NB4 (cell line): ENCODE measurements at places on chromosomes 11 and 22.

GRCh38 chr11:64792482-64792881, 10.5 kb downstream of the MAP4K2 start:
- no peak for DNase-seq

DNA sequence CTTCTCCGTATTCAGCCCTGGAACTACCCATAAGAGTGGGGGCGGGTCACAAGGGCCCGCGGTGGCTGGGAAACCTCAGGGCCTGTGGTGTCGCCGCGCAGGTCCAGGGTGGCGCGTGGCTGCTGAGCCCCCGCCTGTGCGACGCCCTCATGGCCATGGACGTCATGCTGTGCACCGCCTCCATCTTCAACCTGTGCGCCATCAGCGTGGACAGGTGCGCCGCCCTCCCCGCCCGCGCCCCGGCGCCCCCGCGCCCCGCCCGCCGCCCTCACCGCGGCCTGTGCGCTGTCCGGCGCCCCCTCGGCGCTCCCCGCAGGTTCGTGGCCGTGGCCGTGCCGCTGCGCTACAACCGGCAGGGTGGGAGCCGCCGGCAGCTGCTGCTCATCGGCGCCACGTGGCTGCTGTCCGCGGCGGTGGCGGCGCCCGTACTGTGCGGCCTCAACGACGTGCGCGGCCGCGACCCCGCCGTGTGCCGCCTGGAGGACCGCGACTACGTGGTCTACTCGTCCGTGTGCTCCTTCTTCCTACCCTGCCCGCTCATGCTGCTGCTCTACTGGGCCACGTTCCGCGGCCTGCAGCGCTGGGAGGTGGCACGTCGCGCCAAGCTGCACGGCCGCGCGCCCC, 2.4 kb downstream of the DRD4 start:
- no peak for DNase-seq

DNA sequence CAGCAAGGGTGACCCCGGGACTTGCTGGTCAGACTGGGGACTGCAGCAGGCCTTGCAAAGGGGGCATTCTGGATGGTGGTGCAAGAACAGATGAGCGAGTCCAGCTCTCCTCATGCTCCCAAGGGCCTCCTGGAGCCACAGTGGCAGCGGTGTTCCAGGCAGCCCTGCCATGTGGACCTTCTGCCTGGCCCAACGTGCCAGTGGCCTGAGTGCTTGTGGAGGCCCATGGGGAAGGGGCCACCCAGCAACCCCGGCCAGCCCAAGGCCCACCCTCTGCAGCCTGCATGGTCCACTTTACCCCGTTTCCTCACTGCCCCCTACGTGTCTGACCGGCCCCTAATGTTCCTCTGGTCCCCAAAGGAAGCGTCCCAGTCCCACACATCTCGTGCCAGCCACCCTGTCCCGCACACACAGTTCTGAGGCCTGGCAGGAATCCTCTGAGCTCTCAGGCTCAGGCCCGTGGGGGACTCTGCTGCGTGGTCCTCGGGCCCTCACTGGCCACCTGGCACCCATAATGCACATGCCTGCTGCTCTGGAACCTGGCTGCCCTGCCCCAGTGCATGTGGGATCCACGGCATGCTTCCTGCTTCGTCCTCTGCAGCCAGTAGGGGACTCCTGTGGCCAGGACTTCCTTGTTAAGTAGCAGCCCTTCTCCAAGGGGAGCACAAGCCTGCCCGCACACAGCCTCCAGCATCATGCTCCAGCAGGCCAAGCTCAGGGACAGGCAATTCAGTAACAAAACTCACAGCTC, 85.5 kb downstream of the DGCR2 start:
- DNase-seq: peak; percentile 34

GRCh38 chr11:21398195-21398594, 728.8 kb downstream of the NELL1 start:
- no peak for DNase-seq

DNA sequence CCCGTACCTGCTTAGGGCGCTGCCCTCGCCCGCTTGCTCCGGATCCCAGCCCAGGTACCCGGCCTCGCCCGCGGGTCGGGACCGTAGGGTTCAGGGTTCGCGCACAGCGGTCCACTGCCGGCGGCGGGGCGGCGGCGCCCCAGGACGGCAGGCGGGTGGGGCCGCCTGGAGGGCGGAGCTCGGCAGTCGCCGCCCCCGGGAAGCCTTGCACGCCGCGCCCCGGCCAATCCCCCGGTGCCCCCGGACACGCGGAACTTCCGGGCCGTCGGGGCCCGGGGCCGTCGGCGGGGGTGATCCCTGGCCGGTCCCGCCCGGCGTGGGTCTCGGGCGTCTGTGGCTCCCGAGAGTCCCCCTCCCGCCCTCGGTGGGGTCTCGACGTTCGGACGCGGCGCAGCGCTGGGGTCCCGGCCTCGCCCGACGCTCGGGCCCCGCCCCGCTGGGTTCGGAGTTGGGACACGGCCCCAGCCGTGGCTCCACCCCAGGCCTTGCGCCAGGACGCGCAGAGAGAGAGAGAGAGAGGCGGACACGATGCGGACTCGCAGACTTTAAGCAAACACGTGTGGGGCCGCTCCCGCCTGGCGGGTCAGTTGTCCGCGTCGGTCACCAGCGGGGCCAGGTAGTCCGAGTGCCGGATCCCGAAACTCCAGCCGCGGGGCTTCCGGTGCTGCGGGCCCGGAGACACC, at the start of gene TYMP:
Gene TYMP, minus strand, starts transcription at position 116 of the 683 bp plus-strand sequence. CDS start 303 bp downstream, outside the sequence.
- DNase-seq: peak; percentile 84

DNA sequence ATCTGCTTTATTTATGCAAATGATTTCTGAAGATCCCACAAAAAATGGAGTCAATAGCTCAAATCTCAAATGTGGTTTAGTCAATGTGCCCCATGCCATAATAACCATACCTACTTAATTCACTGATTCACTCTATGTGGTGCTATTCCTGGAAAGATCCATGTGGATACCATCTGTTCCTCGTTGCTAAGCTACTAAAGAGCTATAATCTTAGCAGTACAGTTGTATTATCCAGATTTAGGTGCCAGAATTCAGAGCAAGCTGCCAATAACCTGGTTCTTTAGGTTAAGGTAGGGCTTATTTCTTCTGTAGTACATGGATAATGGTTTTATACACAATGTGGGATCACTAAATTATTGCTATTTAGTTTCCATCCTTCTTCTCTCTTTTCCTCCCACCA, 974.7 kb upstream of the CCDC90B start:
- DNase-seq: no peak

DNA sequence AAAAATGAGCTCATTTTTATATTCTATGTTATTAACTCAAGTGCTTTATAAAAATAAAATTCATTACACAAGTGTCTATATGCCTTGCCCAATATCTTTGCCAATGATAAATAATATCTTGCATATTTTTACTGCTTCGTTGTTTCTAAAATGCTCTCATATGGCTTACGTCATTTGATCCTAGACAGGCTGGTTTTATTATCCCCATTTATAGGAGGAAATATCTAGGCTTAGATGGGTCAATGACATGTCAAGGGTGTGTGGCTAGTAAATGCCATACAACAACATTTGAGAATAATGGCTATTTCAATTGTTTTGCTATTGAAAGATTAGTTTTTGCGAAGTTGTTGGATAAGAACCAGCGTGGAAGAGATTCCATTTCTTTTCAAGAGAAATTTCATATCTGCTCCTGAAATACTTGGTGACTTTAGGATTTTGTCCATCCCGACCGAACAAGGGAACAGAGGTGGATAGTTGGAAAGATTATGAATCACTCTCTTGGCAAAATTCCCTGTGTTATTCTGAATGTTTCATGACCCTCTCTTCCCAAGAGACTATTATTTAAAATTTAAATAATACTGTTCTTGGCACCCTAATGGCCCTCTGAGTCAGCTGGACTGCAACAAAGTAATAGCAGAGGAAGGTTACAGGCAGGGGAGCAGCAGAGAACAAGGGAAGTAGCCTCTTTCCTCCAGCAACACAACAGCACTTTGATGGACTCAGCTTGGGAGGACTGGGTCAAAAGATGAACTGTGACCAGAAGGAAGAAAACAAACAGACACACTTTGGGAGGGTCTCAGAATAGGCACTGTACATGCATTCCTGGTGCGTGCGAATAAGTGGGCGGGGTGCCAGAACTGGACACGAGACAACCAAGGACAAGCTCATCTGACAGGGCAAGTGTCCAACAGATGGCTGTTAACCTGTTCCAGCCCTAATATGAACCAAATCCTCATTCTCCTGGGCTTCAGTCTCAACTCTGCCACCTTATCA, 94.5 kb downstream of the ME3 start:
- no peak for DNase-seq

DNA sequence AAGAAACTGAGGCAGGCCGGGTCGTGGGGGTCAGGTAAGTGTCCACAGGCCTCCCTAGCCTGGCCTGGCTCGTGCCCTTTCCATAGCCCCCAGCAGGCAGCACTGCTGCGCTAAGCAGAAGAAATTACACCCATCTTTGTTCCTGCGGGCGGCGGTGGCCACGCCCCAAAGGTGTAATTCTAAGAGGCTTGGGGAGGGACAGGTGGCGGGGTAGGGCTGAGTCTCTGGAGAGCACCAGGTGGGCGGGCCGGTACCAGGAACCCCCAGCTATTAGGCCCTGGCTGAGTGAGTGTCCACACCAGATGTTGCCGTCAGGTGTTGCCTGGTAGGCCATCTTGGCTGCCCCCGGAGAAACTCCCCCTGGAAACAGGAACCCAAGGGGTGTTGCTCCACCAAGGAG, 12.3 kb upstream of the ARAP1 start:
- no peak for DNase-seq

DNA sequence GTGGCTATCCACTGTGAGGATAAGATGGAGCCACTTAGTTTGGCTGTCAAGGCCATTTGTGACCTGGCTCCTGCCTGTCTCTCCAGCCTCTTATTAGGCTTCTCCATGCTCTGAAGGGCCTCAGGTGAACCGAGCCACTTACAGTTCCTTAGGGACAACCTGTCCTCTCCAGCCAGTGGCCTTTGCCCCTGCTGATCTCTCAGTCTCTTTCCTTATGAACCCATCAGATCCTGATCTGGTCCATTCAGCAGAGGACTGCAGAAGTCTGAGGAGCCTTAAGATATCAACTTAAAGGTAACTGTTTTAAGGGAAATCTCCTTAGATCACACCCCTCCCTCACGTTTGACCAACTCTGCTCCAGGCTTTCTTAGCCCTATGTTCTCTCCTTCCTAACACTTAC, 2.4 kb downstream of the DUSP18 start:
- no peak for DNase-seq

DNA sequence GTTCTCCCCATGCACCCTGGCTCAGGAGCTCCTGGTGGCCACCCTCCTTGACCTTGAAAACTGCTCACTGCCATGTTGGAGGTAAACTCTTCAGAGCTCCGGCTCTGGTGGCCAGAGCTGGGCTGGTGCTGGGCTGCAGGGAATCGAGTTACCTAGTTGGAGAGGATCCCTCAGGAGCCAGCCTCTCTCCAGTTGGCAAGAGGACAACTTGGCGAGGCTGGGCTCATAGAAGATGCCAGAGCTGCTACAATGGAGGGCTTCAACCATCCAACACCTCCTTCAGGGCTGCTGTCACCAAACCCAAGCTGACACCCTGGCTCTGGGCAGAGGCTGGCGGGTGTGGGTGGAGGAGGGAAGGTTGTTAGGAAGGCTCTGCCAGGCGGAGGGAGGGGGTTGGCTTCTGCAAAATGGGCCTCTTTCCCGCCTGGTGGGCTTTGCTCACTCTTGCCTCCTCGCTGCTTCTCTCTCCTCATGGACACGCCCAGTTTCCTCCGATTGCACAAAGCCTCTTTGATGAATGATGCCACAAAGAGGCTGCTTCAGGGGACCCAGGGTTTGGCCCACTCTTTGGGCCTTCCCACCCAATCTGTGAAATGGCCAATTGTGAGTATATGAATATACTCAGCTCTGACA, 53.1 kb downstream of the THAP12 start:
- no peak for DNase-seq

DNA sequence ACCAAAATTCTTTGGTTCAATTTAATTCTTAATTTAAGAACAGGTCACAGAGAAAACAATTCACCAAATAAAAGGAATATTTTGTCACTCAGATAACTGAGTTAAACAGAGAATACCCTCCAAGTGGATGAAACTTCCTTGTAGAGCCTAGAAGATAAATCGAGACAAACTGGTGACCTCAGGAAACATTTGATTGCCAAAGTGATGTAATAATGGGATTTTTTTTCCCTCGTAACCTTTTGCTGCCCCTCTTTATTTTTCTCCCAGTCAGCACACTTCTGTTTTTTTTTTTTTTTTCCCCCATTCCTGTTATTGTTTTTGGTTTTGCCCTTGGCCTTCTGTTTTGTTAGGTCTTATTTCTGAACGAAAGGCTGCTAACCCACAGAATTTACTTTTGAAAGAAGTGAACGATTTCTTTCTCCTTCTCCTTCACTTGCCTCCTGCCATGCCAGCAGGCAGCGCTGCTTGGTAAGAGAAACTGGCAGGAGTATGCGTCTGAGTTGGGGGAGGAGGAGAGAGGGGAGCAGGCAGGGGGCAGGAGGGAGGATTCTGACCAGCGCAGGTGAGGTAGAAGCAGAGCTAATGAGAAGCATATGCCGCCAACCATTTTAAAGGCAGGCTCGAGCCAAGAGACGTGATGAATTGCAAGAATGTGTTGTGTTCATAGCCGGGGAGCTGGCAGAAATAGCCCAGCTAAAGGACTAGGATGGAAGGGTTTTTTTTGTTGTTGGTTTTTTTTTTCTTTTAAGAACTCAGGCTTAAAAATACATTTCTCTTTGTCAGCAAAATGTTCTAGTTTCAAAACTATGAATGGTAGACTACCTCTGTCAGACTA, 121.9 kb upstream of the MTMR2 start:
- DNase-seq: no peak

GRCh38 chr11:925496-926301, at the start of gene AP2A2:
Gene AP2A2, plus strand, starts transcription at chr11:925870. Its CDS starts 152 bp downstream, at chr11:926022.
- DNase-seq: peak; percentile 89

GRCh38 chr11:9267680-9268079, 2.5 kb upstream of the DENND5A start:
- no peak for DNase-seq

- peak; percentile 62 for DNase-seq
These were observed 31.4 kb upstream of the APOL5 start for GRCh38 chr22:35686298-35686697.

DNA sequence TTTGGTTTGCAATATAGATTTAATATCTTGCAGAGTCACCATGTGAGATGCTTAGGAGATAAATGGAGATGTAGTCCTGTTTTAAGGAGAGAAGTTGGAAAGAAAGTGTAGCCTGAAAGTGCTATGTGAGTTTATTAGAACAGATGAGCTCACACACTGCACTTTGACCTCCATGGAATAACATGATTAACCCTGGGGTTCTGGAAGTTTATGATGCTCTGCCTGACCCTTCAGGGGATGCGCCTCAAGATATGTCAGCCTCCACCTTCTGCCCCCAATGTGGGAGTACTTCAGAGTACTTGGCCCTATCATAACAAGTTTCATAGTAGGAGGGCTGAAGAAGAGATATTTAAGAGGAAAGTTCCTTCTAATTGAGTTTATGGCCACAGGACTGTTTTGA, 23.3 kb upstream of the TRIM21 start:
- DNase-seq: no peak

DNA sequence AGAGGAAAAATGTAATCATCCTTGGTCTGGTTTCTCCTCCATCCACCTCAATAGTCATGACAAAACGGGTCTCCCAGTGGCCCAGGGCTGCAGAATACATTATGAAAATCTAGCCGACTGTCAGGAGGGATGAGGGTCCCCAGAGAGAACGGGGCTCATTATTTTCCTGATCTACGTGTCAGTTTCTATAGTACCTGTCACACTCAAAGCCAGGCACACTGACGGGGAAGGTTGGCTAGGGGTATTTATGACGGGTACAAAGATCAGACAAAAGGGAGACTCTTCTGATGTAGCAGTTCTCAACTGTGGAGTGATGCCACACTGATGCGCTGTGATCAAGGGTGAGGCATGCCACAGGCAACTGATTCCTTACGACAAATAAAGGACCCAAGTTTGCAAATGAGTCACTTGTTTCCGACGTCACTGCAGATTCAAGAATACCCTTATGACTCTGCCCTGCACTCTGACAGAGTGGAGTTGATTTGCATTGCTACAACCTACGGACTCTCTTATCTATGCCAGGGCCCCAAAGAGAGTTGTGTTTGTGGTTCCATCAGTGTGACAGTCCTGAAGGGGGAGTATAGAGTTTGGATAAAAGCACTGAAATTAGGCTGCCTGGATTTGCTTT, 188.2 kb upstream of the TBCEL start:
- DNase-seq: no peak
